Retinal pigment epithelial cell (primary cell): ENCODE measurements at places on chromosomes 2 and 18.

- no peak for DNase-seq
Measured at GRCh38 chr2:202410092-202410491, 34.0 kb downstream of the BMPR2 start.

DNA sequence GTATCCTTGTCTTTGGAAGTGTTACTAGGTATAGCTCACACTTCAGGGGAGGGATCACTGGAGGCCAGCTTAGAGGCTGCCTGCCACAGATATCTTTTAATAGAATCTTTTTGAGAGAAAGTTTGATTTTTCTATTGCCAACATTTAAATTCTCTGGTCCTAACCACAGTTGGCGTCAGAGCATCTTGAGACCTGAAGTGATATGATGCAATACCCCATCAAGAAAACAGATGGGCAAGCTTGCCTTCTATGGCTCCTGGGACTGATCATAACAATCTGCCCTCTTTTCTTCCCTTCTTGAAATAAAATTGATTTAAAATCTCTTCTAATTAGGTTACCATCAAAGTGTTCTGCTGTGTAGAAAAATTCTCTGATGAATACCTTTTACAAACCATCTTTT lies 105.5 kb upstream of the ACKR3 start:
- no peak for DNase-seq

GRCh38 chr2:43136011-43136799 lies 90.2 kb downstream of the ZFP36L2 start:
- DNase-seq = no peak

DNA sequence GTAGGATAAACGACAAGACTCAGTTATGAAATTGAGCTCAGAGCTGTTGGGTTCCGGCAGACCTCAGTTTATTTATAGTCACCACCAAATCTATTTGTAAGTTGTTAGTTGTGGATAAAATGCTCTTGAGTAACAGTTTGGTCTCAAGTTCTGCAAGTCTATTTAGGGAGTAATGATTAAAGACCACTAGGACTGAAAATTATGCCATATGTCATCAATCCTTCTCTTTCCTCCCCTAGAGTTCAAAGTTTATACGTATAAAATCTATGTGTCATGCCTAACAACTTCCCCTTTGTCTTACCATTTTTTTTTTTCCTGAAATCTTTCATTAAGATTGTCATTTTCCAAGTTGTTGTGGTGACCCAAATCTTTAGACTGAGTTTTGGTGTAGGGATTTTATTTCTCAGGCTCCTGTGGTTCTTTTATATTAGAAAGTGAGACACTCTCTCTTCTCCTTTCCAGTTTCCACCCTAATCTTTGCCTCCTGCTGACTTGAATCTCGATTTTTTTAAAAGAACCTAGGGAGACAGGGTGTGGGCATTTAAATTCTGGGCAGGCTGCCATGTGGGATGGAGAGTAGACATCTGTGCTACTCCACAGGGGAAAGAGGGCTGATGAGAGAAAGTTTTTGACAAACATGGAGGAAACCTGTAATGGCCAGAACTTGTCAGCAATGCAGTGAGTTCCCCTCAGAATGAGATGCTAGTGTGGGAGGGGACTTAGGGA lies 51.0 kb downstream of the LAMA3 start:
- no peak for DNase-seq

DNA sequence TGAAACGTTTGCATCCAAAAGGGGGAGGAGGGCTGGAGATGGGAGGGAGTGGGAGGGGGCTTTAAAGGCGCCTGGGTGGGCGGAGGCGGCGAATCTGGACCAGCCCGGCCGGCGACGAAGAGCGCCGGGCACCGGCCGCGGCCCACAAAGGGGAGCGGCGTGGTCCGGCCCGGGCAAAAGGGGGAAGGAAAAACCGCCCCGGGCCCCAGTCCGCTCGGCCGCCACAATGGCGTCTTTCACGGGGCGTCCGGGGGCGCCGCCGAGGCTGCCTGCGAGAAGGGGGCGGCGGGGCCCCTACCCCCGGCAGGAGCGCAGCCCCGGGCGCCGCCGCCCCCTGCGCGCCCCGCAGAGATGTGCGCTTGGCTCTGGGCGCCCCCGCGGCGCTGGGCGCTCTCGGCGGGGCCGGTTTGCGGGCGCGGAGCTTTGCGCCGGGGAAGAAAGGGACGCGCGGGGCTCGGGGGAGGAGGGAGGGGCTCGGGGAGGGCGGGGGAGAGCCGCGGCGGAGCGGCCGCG lies 108.1 kb upstream of the KCTD1 start:
- no peak for DNase-seq
